Activated CD4-positive, alpha-beta memory T cell treated with anti-CD3 and anti-CD28 coated beads, Interleukin-2, amount 10 ng/mL, durations not matched to agents 7 days and 5 days (primary cell): ENCODE measurements at places on chromosomes 13 and 19. TPM values are rescaled to one million over a fixed set of nuclear protein-coding genes. Genes with fewer than 3 reads are reported as not detected.

DNA sequence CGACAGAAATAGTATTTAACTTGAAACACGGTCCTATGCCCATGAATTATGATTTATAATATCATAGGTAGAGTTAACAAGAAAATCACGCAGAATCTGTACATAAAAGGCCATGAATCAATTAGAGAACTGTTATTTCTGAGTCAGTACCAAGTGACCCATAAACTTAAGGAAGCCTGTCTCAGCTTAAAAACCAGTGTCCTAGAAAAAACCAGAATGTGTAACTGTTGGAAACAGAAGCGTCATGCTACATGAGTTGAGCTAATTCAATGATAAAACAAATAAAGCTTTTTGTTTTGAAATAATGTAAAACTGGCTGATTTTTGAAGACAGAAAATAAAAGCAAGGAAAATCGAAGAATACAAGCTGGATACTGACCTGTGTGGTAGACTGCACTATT is 34.8 kb upstream of the SGCG start:
- H3K27ac ChIP-seq: no peak overlapping the region
- DNase-seq: no peak
- peaks cover 2% of the 10 kb centered on the region for H3K27me3 ChIP-seq
- H3K36me3 ChIP-seq: no peaks in the 10 kb centered on the region

GRCh38 chr13:106299621-106300020 is 235.8 kb downstream of the EFNB2 start:
- no peaks in the 10 kb centered on the region for H3K4me1 ChIP-seq
- H3K4me3 ChIP-seq: no peak overlapping the region
- H3K36me3 ChIP-seq: no peaks in the 10 kb centered on the region
- no peaks in the 10 kb centered on the region for H3K27me3 ChIP-seq
- DNase-seq: no peak

Gene CD22
- total RNA-seq: 0.63 TPM

DNA sequence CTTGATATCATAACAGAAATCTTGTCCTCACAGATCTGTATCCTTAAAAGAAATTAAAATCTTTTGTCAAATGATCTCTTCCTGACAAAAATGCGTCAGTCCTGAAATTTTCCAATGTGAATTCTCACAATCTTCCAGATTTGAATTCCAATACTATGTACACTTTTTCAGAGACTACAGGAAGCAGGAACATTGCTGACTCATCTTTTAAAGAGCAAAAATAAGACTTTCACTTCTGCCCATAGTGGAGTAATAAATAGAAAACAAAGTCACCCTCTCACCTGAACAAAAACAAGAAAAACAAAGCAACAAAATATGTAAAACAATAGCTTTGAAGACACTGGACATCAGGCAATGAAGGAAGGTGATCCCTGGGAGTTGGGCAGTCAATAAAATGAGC is 167.0 kb upstream of the IPO5 start:
- no peak overlapping the region for H3K27ac ChIP-seq
- no peaks in the 10 kb centered on the region for H3K4me1 ChIP-seq
- no peak overlapping the region for H3K4me3 ChIP-seq

- H3K27ac ChIP-seq: no peak overlapping the region
- no peak for DNase-seq
- H3K27me3 ChIP-seq: no peaks in the 10 kb centered on the region
These were observed 25.3 kb downstream of the B3GLCT start for GRCh38 chr13:31224963-31225559.

DNA sequence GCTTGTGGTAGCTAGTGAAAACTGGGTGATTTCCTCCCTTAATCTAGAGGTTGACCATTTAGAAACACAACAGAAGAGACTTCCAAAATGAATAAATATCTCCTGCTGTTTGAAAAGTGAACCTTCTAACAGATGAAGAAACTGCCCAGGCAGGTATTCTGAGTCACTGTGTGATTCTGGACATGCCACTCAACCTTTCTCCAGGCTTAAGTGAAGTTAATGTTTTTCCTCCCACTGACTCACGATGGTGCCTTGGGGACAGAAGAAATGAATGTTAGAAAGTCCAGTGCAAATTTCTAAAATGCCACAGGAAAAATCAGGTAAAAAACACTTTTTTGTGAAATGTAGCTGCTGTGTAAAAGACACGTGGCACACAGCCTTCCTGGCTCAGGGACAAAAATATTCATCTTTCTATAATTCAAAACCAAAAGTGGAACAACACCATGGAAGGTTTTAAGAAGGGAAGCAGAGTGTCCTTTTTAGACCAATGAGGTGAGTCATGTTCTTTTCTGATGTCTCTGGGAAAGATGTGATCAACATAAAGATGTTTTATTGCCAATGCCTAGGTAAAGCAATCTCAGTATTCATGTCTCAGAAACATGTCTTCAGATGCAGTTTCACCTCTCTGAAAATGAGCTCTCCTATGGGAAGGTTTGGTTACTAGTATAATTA is 9.1 kb downstream of the UBE2L5 start:
- H3K36me3 ChIP-seq: no peaks in the 10 kb centered on the region
- DNase-seq: no peak
- H3K4me3 ChIP-seq: no peak overlapping the region
- peaks cover 5% of the 10 kb centered on the region for H3K27me3 ChIP-seq

DNA sequence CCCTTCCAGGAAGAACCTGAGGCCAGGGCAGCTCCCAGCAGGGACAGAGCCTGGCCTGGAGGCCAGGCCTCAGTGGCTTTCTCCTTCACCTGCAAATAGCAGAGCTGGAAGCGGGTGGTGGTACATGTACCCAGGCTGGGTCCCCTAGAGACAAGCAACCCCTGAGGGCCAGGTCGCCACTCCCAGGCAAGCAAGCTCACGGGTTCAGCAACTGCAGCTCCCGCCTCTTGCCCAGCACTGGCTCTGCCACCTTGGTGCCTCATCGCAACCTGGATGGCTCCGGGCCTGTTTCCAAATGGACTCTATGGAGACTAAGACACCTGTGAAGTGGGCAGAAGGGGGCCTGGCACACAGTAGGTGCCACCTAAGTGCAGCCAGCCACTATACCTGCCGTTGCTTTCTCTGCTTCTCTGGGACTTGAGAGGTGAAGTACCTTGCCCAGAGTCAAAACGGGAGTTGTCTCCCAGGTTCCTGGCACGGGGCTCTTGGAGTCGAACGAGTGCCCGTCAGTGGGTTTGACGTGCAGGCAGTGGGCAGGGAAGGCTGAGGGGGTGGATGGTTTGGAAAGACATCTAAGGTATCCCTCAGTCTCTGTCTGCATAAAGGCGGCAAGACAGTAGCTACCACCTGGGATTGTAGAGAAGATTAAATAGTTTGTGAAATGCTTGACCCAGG is 2.4 kb upstream of the PLPP2 start:
- H3K4me1 ChIP-seq: peaks cover 6% of the 10 kb centered on the region
- H3K27me3 ChIP-seq: peaks cover 35% of the 10 kb centered on the region
- H3K4me3 ChIP-seq: no peak overlapping the region
- H3K27ac ChIP-seq: no peak overlapping the region
- DNase-seq: no peak

DNA sequence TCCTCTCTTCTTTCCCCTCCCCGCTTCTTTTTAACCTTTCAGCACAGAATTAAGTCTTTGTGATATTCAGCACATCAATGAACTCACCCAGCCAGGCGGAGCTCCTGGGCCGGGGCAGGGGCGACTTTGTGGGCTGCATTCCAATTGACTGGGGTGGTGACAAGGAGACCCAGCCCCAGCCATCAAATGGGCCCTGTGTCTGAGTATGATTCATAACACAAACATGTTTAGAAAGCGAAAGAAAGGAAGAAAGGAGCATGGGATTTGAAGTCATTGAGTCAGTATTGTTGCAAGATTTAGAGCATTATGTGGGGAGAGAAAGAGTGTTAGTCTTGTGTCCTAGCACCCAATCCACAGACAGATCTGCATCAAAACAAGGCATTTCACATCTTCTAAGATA is 185.3 kb downstream of the LHFPL6 start:
- H3K4me3 ChIP-seq: no peak overlapping the region
- no peaks in the 10 kb centered on the region for H3K4me1 ChIP-seq
- peaks cover 12% of the 10 kb centered on the region for H3K27me3 ChIP-seq
- DNase-seq: no peak

- peaks cover 58% of the 10 kb centered on the region for H3K4me1 ChIP-seq
- H3K4me3 ChIP-seq: no peak overlapping the region
- H3K27me3 ChIP-seq: no peaks in the 10 kb centered on the region
- no peak overlapping the region for H3K27ac ChIP-seq
These were observed 7.0 kb upstream of the WBP4 start for GRCh38 chr13:41054212-41054877.

DNA sequence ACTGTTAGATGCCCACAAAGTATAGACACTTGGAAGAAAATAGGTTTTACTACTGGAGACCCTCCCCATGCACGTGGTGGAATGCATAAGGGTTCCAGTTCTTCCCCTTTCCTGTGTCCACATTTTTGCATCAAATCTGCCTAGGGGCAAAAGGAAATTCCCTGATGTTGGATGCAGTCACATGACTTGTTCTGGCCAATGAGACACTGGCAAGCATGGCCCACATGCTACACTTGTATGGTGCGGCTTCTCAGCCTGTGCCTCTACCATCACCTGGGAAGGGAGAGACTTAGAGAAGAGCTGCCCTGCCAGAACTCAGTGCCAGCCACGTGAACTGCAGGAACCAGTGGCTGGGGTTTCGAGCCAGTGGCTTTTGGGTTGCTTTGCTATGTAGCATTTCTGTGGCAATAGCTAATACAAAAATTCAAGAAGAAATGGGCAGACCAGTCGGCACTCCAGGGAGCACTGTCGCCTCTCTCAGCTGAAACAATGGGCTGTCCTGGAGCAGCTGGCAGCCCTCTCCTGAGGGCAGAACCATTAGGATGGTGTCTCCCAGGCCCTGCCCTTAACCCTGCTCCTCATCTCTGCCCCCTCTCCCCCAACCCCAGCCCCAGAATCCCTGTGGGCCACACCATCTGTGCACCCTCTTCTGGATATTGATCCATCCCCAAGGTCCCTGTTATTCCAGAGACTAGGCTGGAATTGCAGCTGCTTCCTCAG is 634.0 kb downstream of the UQCRFS1 start:
- no peak overlapping the region for H3K4me3 ChIP-seq
- H3K4me1 ChIP-seq: no peaks in the 10 kb centered on the region
- H3K27ac ChIP-seq: no peak overlapping the region
- DNase-seq: no peak
- no peaks in the 10 kb centered on the region for H3K27me3 ChIP-seq

- no peak for DNase-seq
- no peaks in the 10 kb centered on the region for H3K4me1 ChIP-seq
- H3K27me3 ChIP-seq: peaks cover 11% of the 10 kb centered on the region
- H3K27ac ChIP-seq: no peak overlapping the region
- no peaks in the 10 kb centered on the region for H3K36me3 ChIP-seq
These were observed 34.2 kb downstream of the SACS start for GRCh38 chr13:23399347-23399746.

GRCh38 chr13:48646791-48647190 is 6.9 kb upstream of the CYSLTR2 start:
- peaks cover 4% of the 10 kb centered on the region for H3K4me1 ChIP-seq
- no peaks in the 10 kb centered on the region for H3K36me3 ChIP-seq
- H3K4me3 ChIP-seq: no peak overlapping the region
- H3K27ac ChIP-seq: no peak overlapping the region

Gene RAB3A
- total RNA-seq: 5.3 TPM

DNA sequence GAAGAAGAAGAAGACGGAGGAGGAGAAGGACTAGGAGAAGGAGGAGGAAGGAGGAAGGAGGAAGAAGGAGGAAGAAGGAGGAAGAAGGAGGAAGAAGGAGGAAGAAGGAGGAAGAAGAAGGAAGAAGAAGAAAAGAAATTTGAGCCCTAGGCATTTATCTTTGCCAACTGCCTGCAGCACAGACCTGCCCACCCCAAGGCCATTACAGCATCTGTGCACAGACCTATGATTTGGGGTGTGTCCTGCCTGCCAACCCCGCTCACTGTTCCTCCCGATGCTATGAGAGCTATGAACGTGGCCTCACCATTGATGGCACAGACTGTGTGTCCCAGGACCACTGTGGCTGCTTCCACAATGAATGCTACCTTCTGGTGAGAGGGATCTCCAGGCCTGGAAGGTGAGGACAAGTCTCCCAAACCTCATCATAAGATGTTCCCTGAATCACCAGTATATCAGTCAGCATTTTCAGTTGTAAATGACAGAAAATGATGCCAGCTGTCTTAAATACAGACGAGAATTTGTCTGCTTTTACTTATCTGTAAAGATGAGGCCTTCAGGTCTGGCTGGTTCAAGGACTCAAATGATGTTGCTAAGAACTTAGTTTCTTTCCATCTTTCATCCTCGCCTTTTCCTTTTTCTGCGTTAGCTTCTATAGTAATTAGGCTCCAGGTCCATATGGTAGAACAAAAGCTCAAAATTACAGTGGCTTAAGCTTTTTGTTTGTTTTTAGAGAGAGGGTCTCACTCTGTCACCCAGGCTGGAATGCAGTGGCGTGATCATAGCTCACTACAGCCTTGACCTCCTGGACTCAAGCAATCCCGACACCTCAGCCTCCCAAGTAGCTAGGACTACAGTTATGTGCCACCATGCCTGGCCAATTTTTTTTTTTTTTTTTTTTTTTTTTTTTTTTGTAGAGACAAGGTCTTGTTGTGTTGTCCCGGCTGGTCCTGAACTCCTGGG is 3.9 kb upstream of the SDHAF1 start:
- no peaks in the 10 kb centered on the region for H3K36me3 ChIP-seq
- no peak overlapping the region for H3K27ac ChIP-seq
- H3K4me3 ChIP-seq: no peak overlapping the region
- DNase-seq: no peak
- peaks cover 20% of the 10 kb centered on the region for H3K27me3 ChIP-seq
- H3K4me1 ChIP-seq: peaks cover 15% of the 10 kb centered on the region

GRCh38 chr19:33618884-33619283 is 2.9 kb upstream of the CHST8 start:
- DNase-seq: no peak
- H3K27me3 ChIP-seq: peaks cover 28% of the 10 kb centered on the region
- no peaks in the 10 kb centered on the region for H3K4me1 ChIP-seq
- H3K4me3 ChIP-seq: no peak overlapping the region
- H3K36me3 ChIP-seq: no peaks in the 10 kb centered on the region

DNA sequence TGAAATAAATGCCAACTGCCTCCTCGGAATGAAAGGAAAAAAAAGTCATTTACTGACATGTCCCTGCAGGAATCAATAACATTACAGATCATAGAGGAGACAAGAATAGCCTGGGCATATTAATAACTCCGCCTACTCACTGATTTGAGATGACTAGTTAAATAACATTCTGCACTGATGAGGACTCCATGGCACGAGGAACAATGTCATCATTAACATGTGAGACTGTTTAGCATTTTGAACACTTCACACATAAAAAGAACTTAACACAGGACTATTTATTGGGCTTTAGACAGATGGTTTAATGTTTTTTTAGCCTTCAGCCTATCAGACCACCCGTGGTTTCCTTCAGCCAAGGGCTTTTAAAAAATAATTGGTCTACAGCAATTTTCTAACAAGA is 170.1 kb downstream of the OLFM4 start:
- H3K36me3 ChIP-seq: no peaks in the 10 kb centered on the region
- H3K27me3 ChIP-seq: no peaks in the 10 kb centered on the region
- H3K27ac ChIP-seq: no peak overlapping the region
- no peak overlapping the region for H3K4me3 ChIP-seq

GRCh38 chr19:1171755-1172352 is 2.2 kb downstream of the SBNO2 start:
- DNase-seq: no peak
- peak overlapping the region; percentile 42 for H3K27ac ChIP-seq
- H3K4me3 ChIP-seq: peak overlapping the region; percentile 88

GRCh38 chr13:75687150-75687763 is 51.1 kb downstream of the LMO7 start:
- DNase-seq: no peak
- no peak overlapping the region for H3K27ac ChIP-seq
- H3K27me3 ChIP-seq: no peaks in the 10 kb centered on the region
- H3K36me3 ChIP-seq: peaks cover 2% of the 10 kb centered on the region
- H3K4me1 ChIP-seq: peaks cover 9% of the 10 kb centered on the region

Gene ATP4A
- total RNA-seq: not detected

GRCh38 chr13:114212158-114212495 is 22.6 kb upstream of the CDC16 start:
- no peak for DNase-seq
- H3K4me3 ChIP-seq: no peak overlapping the region
- H3K27ac ChIP-seq: no peak overlapping the region
- H3K36me3 ChIP-seq: no peaks in the 10 kb centered on the region
